Upper lobe of right lung (tissue), 1 donor: ENCODE measurements at places on chromosomes 12 and 14. TPM values are rescaled to one million over a fixed set of nuclear protein-coding genes. Genes with fewer than 3 reads are reported as not detected.

GRCh38 chr12:88266806-88267360, 124.8 kb downstream of the TMTC3 start:
- no peak for DNase-seq

DNA sequence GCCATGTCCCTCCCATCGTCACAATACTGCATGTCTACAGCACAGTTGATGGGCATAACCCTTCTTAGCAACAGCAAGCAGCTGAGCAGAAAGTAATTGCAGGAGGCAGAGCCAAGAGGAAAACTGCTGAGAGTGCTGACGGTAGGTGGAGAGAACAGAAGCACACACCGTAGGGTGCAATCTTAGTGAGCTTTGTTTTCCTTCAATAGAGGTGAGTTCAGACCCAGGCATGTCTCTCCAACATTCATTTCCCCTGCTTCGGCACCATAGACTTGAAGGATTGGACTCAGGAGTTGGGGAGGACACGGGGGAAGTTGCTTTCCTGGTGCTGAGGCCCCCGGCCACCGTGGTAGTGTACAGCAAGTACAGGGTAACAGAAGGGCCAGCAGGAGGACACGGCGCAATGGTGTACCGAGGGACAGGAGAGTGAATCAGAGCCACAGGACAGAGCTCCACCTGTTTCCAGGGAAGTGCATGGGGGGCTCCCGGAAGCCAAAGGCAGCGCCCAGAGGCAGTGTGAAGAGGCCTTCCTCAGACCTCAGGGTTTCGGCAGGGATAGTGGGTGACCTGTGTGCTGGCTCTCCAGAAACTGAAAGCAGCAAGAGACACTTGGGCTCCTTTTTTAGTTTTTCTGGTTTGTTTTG, 36.3 kb upstream of the SINHCAF start:
- DNase-seq = no peak

DNA sequence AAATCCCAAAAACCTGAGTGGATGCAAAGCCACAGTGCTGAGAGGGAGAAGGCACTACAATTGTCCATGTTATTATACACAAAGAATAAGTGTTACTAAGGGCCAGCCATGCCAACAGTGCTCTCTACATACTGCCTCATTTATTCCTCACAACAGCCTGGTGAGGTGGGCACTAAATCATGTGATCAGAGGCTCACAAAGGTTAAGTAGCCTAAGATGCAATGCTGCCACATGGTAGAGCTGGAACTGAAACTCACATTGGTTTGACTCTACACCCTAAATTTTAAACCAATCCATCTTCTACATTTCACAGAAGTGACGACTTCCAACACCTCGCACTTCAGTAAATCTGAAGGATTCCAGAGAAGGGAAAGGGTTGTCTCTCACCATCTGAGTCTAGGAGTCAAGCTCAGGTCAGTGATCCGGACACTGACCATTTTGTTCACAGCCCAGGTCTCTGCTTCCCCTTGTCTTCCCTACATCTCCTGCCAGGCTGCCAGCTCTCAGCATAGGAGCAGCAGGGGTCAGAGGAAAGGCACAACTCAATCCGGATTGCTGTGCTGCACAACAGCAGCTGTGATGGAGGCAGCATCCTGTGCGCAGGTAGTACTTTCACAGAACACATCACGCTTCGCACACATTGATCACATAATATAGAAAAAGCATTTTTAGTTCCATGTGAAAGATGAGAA, 29.6 kb downstream of the NID2 start:
- no peak for DNase-seq

DNA sequence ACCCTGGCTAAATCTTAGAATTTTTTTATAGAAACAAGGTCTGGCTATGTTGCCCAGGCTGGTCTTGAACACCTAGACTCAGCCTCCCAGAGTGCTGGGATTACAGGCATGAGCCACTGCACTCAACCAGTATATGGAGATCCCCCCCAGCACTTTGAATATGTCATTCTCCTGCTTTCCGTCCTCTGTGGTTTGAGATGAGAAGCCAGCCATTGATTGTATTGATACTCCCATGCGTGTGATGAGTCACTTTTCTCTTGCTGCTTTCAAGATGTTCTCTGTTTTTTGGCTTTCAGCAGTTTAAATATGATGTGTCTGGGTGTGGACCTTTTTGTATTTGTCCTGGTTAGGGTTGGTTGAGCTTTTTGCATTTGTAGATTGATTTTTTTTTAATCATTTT, 75.2 kb upstream of the DNM1L start:
- no peak for DNase-seq

- no peak for DNase-seq
Measured at GRCh38 chr12:16828891-16829290, 222.9 kb upstream of the LMO3 start.

- DNase-seq = peak; percentile 38
Measured at GRCh38 chr12:87783467-87783866, 245.7 kb downstream of the C12orf50 start.

DNA sequence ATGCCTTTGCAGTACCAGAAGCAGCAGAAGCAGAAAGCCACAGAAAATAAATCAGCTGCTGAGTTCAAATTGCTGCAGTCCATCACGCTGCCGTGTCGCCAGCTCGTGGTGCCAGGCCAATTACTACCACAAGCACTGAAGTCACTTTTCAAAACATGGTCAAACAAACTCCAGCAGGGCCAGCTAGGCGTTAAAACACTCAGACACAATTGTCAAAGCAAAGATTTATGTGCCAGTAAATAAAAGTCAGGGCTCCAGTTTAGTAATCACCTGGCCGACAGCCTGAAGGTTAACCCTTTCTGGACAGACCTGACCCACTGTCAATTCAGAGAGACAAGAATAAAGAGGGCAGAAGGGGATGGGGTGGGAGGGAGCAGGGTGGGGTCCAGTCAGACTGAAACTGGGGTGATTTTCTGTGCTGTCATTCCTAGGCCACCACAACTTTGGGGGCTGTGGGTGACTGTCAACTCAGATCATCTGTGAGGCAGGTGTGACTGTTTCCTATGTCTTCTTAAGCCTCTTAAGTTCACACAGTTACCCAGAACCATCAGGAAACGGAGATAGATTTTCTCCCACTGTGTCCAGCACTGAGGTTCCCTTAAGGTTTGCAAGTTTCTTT, 109.8 kb upstream of the FUT8 start:
- no peak for DNase-seq

- no peak for DNase-seq
Measured at GRCh38 chr14:101875041-101875726, 89.2 kb upstream of the DYNC1H1 start.

DNA sequence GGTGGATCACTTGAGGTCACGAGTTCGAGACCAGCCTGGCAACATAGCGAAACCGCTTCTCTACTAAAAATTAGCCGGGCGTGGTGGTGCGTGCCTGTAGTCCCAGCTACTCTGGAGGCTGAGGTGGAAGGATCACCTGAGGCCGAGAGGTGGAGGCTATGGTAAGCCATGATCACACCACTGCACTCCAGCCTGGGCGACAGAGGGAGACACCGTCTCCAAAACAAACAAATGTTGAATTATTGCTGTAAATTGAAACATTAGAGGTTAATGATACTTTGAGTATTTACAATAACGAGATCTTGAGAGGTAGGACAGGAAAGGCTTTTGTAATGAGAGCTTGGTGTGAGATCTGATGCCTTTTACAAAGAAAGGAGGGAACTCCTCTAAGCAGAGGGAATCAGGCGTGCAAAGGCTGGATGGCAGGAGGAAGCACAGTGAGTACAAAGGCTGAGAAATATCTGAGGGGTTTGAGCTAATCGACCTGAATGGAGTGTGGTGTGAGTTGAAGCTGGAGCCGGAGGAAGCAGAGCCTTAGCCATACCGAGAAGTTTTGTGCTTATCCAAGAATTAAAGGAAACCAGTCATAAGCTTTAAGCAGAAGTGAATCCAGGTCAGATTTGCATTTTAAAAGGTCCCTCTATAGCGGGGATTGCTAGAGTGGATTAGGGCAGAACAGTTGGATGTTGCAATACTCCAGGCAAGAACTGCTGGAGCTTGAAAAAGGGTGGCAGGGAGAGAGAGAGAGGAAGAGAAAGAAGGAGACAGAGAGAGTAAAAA, 1.1 kb downstream of the RHNO1 start:
- DNase-seq = no peak

DNA sequence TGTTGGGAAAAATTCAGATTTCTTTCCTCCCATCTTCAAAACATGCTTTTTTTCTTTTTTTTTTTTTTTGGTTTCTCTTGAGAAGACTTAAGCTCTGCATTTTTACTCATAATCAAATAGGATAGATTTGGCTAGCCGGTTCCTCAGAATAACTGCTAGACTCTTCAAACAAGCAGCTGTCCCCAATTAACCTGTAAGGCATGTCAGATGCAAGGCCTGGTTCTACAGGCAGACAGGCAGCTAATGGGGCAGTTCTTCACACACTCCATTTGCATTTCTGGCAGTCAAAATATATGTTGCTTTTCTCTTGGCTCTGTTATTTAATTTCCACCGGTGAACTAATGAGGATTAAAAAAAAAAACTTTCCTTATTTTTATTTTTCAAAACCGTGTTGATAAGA, 228.0 kb upstream of the ATP2B1 start:
- DNase-seq = no peak

TXNDC16 gene
- 5.1 TPM for total RNA-seq

- no peak for DNase-seq
Measured at GRCh38 chr12:26346736-26347135, 151.4 kb downstream of the SSPN start.

DNA sequence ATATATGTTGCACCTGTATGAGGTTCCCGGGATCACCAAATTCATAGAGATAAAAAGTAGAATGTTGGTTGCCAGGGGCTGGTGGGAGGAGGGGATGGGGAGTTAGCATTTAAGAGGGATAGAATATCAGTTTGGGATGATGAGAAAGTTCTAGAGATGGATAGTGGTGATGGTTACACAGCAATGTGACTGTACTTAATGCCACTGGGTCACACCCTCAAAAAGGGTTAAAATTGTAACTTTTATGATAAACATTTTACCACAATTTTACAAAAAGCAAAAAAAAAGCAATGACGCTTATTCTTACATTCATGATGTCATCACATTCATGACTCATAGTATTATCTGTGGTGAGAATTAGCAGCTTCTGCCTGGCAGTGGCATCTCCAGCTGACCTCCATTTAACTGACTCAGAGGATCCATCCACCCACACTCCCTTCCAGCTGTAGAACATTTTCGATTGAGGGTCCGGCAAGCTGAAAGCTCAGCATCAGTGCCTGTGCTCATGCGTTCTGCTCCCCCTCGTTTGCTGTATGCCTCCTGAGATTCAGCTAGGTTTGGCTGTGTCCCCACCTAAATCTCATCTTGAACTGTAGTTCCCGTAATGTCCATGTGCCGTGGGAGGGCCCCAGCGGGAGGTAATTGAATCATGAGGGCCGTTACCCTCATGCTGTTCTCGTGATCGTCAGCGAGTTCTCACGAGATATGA, 64.8 kb upstream of the TMEM260 start:
- DNase-seq = no peak

BDKRB1 gene
- not detected for total RNA-seq

BEST3 gene
- total RNA-seq = not detected

GRCh38 chr12:10826258-10826657, at the start of gene TAS2R10:
TAS2R10 (minus strand) TSS chr12:10826358; CDS start chr12:10826269, 89 bp downstream.
- DNase-seq = no peak

DNA sequence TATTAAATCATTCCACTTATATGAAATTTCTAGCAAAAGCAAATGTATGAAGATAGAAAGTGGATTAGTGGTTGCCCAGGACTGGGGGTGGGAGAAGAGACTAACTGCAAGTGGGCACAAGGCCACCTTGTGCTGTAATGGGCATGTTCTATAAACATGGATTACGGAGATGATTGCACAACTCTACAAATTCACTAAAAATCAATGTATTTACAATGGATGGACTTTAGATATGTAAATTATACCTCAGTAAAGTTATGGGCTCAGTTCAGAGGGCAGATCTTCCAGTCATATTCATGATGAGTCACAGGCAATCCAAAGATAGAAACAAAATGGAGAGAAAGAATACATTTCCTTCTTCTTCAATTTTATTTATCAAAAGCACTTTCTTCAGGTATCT, 173.9 kb downstream of the NDUFA12 start:
- no peak for DNase-seq

ANKRD33 gene
- total RNA-seq = not detected

SLC2A14 gene
- total RNA-seq = not detected

SOAT2 gene
- total RNA-seq = not detected

- DNase-seq = no peak
Measured at GRCh38 chr12:124007826-124008570, 35.0 kb downstream of the ZNF664 start.

GRCh38 chr12:113396828-113397496, 6.7 kb downstream of the SDS start:
- no peak for DNase-seq

GRIP1 gene
- total RNA-seq = 5.2 TPM

- no peak for DNase-seq
Measured at GRCh38 chr12:117599849-117600248, 238.4 kb upstream of the NOS1 start.

NRIP2 gene
- total RNA-seq = 0.61 TPM

- DNase-seq = peak; percentile 92
Measured at GRCh38 chr14:75469606-75470237, 41.9 kb downstream of the JDP2 start.

- peak; percentile 16 for DNase-seq
Measured at GRCh38 chr12:51910168-51910567, 2.9 kb downstream of the ACVRL1 start.

CLMN gene
- 19.3 TPM for total RNA-seq

GRCh38 chr14:68413509-68413908, 379.4 kb downstream of the ZFP36L1 start:
- DNase-seq = no peak

ATN1 gene
- 149 TPM for total RNA-seq

FGF6 gene
- total RNA-seq = not detected

ITGB7 gene
- 7.7 TPM for total RNA-seq

GRCh38 chr12:71492604-71493003, 53.0 kb downstream of the LGR5 start:
- DNase-seq = no peak

OR6C6 gene
- not detected for total RNA-seq

GRCh38 chr12:128137140-128137539, 129.8 kb upstream of the TMEM132C start:
- no peak for DNase-seq

SLC6A15 gene
- not detected for total RNA-seq

DNA sequence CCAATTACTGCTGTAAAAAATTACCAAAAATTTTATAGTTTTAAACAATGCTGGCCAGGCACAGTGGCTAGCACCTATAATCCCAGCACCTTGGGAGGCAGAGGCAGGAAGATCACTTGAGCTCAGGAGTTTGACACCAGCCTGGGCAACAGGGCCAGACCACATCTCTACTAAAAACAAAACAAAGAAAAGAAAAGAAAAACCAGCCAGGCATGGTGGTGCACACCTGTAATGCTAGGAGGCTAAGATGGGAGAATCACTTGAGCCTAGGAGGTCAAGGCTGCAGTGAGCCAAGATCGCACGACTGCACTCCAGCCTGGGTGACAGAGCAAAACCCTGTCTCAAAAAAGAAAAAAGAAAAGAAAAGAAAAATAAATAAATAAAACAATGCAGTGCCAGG, 54.0 kb upstream of the ARID2 start:
- no peak for DNase-seq

IKZF4 gene
- total RNA-seq = 10.5 TPM
